ENCODE measurements at places on chromosomes 3 and 15. TPM values are rescaled to one million over a fixed set of nuclear protein-coding genes. Genes with fewer than 3 reads are reported as not detected.

DNA sequence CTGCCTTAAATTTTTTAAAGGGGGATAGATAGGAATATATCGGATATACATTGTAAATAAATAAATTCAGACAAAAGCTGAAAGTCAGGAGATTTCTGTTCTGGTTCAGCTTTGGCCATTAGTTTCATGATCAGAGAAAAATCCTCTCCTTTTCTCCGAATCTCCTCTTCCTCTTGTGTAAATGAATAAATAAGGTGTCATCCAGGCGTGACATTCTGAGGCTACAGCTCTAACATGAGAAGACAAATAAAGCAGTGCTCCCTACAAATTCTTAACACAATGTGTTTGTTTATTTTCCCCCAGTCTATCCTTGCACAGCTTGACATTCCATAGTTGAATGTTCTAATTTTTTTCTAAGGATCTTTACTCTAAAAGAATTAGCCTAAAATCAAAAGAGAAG is 9.4 kb upstream of the MB21D2 start:
- DNase-seq: no peak
- no peaks in the 10 kb centered on the region for H3K36me3 ChIP-seq
- peaks cover 19% of the 10 kb centered on the region for H3K4me1 ChIP-seq
- H3K4me3 ChIP-seq: no peak overlapping the region
- no peaks in the 10 kb centered on the region for H3K27me3 ChIP-seq
- no peak overlapping the region for H3K27ac ChIP-seq

GRCh38 chr3:183298701-183299153 is 45.7 kb downstream of the B3GNT5 start:
- no peak for DNase-seq
- peaks cover 7% of the 10 kb centered on the region for H3K4me1 ChIP-seq
- H3K4me3 ChIP-seq: no peak overlapping the region
- no peaks in the 10 kb centered on the region for H3K27me3 ChIP-seq
- peaks cover 15% of the 10 kb centered on the region for H3K36me3 ChIP-seq
- H3K27ac ChIP-seq: no peak overlapping the region

DNA sequence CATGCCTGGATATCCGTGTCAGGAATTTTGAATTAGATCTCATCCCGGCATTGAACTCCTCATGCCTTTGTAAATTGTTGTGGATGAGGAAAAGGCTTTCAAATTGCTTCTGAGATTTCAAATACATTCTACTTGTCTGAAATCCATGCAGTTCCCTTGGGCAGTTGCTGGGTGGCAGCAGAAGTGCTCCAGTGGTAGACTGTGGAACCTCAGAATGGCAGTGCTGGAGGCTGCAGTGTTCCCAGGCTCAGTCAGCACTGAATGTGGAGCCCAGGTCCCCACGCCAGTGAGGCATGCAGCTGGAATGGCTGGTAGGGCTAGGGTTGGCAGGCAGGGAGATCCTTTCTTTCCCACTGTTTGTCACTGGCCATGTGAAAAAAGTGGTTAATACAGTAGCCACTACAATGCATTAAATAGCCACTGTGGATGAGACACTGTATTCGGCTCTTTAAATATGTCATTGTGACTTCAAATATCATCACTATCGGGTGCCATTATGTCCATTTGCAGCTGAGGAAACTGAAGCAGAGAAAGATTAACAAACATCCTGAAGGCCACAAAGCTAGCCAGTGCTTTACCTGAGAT is 98.6 kb downstream of the TPRG1 start:
- peak; percentile 45 for DNase-seq
- peaks cover 23% of the 10 kb centered on the region for H3K4me1 ChIP-seq
- no peaks in the 10 kb centered on the region for H3K36me3 ChIP-seq
- H3K27ac ChIP-seq: no peak overlapping the region
- no peak overlapping the region for H3K4me3 ChIP-seq
- no peaks in the 10 kb centered on the region for H3K27me3 ChIP-seq

Gene SENP8
- 5.3 TPM for total RNA-seq

- peaks cover 10% of the 10 kb centered on the region for H3K36me3 ChIP-seq
- H3K27ac ChIP-seq: peak overlapping the region; percentile 43
- H3K4me3 ChIP-seq: no peak overlapping the region
- DNase-seq: no peak
- H3K27me3 ChIP-seq: no peaks in the 10 kb centered on the region
Observed at GRCh38 chr3:106423321-106424225, 554.8 kb upstream of the CBLB start.

DNA sequence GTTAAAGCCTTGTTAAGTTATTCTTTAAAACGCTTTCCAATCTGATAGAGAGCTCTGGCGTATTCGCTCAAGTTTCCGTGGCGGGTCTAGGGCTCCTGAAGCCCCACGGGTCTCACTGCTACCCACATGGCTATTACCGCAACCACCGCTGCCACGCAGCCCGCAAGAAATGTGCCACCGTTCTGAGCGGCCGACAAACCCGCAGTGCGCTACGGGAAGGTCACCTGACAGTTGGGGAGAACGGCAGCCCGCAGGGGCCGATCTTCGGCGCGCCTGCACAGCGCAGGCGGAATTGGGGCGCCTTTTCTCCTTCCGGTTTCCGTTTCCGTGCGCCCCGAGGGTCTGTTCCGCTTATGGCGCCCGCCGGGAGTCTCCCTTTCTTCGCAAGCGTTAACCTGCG is 76.6 kb upstream of the SNRPN start:
- H3K27me3 ChIP-seq: no peaks in the 10 kb centered on the region
- DNase-seq: no peak
- no peak overlapping the region for H3K27ac ChIP-seq
- no peaks in the 10 kb centered on the region for H3K4me1 ChIP-seq
- no peak overlapping the region for H3K4me3 ChIP-seq

GRCh38 chr3:58164199-58164879 is 46.4 kb downstream of the DNASE1L3 start:
- peaks cover 46% of the 10 kb centered on the region for H3K36me3 ChIP-seq
- H3K4me1 ChIP-seq: peaks cover 37% of the 10 kb centered on the region
- no peak for DNase-seq
- peak overlapping the region; percentile 87 for H3K27ac ChIP-seq

- peaks cover 29% of the 10 kb centered on the region for H3K36me3 ChIP-seq
- peaks cover 7% of the 10 kb centered on the region for H3K4me1 ChIP-seq
Observed at GRCh38 chr3:168707900-168708299, 612.2 kb upstream of the GOLIM4 start.

DNA sequence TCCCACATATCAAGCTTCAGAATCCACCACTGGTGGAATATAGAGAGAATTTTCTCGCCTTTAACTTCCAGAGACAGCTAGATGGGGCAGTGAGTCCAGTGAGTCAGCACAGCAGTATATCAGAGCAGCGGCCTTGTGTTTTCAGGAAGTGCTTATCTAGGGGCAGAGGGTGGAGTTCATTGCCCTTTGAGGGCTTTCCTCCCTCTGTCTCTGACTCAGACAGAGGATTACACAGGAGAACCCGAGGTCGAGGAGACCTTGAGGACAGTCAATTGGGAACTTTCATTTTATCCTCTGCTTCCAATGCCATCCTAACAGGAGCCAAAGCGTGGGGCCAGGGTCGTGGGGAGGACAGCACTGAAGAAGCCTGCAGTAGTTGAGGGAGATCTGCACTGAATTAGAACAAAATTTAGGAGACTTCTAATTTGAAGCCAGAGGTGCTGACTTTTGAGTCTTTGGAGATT is 109.6 kb upstream of the UMPS start:
- H3K27ac ChIP-seq: no peak overlapping the region
- peaks cover 10% of the 10 kb centered on the region for H3K36me3 ChIP-seq
- DNase-seq: no peak
- peaks cover 12% of the 10 kb centered on the region for H3K4me1 ChIP-seq
- H3K4me3 ChIP-seq: no peak overlapping the region
- H3K27me3 ChIP-seq: no peaks in the 10 kb centered on the region

- H3K27ac ChIP-seq: no peak overlapping the region
- no peaks in the 10 kb centered on the region for H3K27me3 ChIP-seq
- no peak overlapping the region for H3K4me3 ChIP-seq
- DNase-seq: no peak
Observed at GRCh38 chr3:163890661-163891060, 1187.6 kb downstream of the SI start.

- H3K36me3 ChIP-seq: no peaks in the 10 kb centered on the region
- DNase-seq: no peak
- H3K27ac ChIP-seq: no peak overlapping the region
- peaks cover 29% of the 10 kb centered on the region for H3K4me1 ChIP-seq
- H3K27me3 ChIP-seq: peaks cover 3% of the 10 kb centered on the region
Observed at GRCh38 chr15:68337826-68338225, 60.3 kb downstream of the FEM1B start.

- no peak overlapping the region for H3K4me3 ChIP-seq
- no peaks in the 10 kb centered on the region for H3K27me3 ChIP-seq
- H3K36me3 ChIP-seq: peaks cover 26% of the 10 kb centered on the region
- DNase-seq: no peak
Observed at GRCh38 chr3:14962762-14963161, 15.4 kb downstream of the NR2C2 start.

DNA sequence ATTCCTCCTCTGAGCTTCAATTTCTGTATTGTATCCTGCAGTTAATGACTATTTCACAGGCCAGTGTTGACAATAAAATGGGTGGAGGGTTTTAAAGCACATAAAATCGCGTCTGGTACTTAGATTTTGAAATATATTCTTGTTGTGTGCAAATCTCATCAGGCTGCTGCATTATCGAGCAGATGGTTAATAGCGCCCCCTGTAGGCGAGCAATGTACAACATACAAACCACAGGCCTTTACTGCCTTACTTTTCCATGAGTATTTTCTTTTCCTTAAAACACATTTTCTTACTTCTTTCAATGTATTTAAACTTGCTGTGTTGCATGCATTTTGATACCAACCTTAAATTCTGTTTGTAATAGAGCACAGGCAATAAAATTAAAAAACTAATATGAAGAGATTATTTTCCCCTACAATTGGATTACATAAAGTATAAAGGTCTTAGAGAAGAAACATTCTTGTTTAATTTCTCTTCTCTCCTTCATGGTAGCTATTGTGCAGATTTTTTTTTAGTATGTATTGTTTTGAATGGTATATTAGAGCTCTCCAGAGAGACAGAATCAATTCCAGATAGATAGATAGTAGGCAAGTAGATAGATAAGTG is 608.4 kb downstream of the CADM2 start:
- H3K27ac ChIP-seq: no peak overlapping the region
- no peaks in the 10 kb centered on the region for H3K36me3 ChIP-seq
- no peaks in the 10 kb centered on the region for H3K4me1 ChIP-seq
- no peak overlapping the region for H3K4me3 ChIP-seq

DNA sequence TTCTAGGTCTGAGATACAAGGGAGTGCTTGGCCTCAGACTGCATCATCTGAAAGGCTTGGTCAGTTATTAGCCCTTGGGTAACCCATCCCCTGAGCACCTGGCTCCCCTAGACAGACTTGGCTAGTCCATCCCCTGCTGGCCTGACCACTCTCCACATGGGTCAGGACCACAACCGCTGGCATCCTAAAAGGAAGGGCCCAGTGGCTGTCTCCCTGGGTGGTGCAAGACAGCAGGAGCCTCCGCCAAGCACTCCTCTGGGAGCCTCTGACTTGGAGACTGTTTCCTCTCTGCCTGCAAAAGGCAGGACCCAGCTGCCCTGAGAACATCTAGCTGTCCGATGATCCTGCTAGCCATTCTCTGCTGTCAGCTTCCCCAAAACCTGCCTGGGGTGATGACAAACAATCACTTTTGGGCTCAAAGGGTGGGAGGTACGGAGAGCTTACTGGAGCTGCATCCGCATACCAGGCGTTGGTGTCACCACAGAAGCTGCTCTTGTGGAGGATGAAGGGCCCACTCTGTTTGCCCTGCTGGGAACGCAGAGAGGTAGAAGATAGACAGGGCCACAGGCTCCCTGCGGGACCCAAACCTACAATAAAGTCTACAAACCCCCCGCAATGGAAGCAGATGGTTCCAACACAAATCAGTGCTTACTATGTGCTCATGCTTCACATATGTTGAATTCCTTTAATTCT is 108.0 kb upstream of the PRR20G start:
- H3K36me3 ChIP-seq: no peaks in the 10 kb centered on the region
- no peak for DNase-seq
- no peak overlapping the region for H3K4me3 ChIP-seq
- peaks cover 8% of the 10 kb centered on the region for H3K4me1 ChIP-seq

DNA sequence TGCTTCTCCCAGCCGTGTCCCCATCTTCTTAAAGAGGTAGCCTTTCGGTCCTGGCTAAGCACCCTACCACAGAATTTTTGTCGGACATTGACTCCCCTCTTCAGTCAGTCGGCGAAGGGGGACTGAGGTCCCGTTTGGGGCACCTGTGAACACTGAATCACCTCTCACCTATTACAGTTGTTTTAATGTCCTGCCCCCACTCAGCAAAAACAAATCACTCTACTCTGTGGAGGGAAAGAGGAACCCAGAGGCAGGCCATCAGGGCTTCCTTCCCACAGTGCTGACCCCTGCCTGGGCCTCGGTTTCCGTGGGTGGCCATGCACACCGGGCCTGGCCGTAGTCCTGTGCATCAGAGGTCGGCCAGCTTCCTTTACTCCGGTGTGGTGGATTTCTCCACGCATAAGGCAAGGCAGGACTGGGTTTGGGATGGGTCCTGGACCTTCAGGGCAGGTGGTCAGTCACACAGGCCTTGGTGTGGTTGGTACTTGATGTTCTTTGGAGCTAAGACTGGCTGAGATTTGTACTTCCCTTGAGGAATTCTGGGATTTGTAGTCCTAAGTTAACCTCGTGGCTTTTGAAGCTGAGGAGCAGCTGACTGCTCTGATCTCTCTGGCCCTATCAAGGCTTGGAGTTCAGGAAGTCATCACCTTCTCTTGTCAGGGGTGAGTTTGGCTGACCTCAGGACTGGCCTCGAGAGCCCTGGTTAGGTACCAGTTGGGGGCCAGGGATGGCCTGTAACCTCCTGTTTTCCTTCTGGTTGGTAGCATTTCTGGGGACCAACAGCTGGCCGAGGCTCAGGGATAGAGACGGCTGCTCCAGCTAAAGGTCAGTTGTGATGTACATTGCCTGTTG is 627 bp upstream of the FAM131A start:
- H3K4me1 ChIP-seq: peaks cover 25% of the 10 kb centered on the region
- peak overlapping the region; percentile 83 for H3K4me3 ChIP-seq
- peaks cover 12% of the 10 kb centered on the region for H3K36me3 ChIP-seq

Gene ATP13A4
- 2.0 TPM for total RNA-seq

DNA sequence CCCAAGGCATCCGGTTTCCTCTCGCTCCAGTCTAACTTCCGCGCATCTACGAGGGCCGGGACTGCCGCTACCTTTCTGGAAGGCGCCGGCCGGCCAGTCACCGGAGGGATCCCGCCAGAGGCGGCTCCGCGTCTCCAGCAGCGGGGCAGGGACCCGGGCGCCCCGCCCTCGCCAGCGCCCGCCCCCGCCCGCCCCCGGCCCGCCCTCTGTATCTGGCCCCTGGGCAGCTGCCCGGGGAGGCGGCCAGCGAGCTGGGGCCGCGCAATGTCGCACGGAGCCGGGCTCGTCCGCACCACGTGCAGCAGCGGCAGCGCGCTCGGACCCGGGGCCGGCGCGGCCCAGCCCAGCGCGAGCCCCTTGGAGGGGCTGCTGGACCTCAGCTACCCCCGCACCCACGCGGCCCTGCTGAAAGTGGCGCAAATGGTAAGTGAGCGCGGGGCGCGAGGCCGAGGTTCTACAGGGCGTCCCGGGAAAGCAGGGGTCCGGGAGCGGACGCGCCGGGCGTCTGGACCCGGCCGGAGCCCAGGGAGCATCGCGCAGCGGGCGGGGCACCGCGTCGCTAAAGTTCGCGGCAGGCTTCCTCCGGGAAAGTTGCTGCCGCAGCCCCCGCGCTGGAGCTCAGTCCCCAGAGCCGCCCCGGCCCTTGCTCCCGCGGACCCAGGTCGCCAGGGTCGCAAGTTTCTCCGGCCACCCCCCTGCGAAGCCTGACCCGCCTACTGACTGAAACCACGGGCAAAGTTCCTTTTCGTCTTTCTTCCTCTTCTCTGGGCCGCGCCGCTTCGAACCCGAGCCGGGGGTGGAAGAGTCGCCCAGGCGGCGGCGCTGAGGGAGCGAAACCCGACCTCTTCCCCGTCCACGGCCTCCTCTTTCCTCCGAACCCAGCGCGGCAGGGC is at the start of gene CMTM7:
Gene CMTM7 (plus strand): TSS at position 211 of the 893 bp plus-strand sequence. CDS start 54 bp downstream, at position 265.
- H3K36me3 ChIP-seq: no peaks in the 10 kb centered on the region
- no peak for DNase-seq
- peak within 1 kb of the TSS; percentile 94 for H3K27ac ChIP-seq
- H3K4me1 ChIP-seq: peaks cover 13% of the 10 kb centered on the region

Data from mesothelial cell of epicardium (in vitro differentiated cells).